PC-9 (cell line): ENCODE measurements at places on chromosomes 5 and 9.

GRCh38 chr5:175275097-175275496 is 168.9 kb downstream of the DRD1 start:
- no peak for DNase-seq

DNA sequence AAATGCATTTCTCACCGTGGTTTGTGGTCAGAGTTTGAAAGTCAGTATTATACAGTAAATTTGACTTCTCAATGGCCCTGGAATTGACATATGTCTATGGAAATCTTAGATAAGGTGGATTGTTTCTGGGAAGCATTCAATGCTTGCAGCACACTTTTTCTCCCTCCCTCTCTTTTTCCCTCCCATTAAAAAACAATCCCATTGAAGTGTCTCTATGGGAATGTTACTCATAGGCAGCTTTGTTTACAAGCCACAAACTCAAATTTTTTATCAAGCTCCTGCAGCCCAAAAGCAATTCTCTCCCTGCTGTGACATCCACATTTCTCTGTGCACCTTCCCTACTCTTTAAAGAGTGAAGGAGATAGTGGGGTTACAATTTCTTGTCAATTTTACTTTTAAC is 292.1 kb downstream of the ARRDC3 start:
- DNase-seq = no peak

- no peak for DNase-seq
Observed at GRCh38 chr5:149913436-149914419, 30.9 kb downstream of the PDE6A start.

DNA sequence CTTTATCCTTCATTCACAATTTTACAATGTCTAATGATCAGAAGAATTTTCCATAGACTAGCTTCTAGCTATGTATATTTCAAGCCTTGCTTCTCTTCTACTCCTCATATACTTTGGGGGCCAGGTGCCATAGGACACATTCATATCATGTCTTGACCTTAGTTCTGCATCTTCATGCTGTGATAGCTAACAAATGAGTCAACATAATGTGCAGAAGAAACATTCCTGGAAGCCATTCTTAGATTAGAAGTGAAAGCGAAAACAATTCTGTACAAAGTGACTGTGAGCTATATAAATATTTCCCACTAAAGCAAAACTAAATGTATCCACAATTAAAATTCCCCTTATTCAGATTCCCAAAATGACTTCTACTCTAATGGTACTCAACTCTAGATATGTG is 320.2 kb upstream of the NREP start:
- no peak for DNase-seq

DNA sequence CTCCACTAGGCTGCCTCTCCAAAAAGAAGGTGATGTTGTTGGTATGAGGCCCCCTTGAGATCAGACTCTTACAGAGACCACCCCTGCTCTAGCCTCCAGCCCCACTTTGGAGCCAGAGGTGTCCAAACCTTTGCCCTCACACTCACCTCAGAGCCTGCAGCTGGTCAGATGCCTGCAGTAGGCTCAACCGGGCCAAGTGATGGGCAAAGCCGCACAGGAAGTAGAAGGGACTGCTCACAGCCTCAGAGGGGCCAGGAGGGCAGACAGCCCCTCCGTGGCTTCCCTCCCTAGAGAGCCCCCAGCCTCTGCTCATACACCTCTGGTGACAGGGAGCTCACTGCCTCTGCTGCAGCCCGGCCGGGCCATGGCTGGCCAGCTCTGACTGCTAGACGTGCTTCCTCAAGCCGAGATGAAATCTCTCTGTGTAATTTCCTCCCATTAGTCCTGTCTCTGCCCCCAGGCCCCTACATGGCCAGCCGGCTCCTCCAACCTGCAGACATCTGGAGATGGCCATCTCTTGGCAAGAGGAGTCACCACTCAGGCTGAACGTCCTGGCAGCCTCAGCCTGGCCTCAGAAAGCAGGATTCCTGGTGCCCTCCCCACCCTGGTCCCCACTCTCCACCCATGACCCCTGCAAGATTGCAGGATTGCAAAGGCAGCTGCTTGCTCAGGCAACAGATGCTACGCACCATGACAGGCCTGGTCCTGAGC is 7.3 kb upstream of the TCF7 start:
- no peak for DNase-seq

DNA sequence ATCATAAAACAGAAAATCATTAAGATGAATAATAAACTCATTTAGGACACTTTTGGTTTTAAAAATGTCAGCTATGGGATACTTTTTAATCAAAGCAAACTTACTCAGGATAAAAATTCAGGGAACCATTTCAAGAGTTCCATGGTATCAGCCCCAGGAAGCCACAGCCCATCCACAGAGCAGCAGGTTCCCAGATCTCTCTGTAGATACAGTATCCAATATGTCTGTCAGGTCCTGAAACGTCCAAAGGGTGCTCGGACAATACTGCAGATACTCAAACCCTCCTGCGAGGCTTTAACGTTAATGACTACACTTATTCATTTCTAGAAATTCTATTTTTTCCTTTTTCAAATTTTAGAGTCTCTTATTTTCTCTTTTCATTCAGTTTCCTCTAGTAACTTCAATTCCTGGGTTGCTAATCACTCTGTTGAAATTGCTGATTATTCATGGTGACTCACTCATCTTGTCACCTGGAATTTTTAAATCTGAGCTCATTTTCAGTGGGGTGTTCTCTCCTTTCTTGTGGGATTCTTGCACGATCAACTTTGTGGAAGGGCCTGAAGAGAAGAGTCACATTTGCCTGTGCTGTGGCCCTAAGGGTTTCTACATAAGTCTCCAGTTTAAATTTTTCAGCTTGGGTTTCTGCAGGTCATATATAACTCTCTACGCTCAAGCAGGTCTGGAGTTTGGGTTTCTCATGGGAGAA is 435.8 kb downstream of the CTNND2 start:
- DNase-seq = no peak
